ENCODE measurements at places on chromosomes 5 and 9.

- no peak for DNase-seq
These were observed 44.4 kb downstream of the PCA3 start for GRCh38 chr9:76808636-76809035.

- no peak for DNase-seq
These were observed 382.2 kb upstream of the TLE4 start for GRCh38 chr9:79189511-79189924.

GRCh38 chr5:127969651-127970050 lies 113.9 kb upstream of the SLC12A2 start:
- no peak for DNase-seq

DNA sequence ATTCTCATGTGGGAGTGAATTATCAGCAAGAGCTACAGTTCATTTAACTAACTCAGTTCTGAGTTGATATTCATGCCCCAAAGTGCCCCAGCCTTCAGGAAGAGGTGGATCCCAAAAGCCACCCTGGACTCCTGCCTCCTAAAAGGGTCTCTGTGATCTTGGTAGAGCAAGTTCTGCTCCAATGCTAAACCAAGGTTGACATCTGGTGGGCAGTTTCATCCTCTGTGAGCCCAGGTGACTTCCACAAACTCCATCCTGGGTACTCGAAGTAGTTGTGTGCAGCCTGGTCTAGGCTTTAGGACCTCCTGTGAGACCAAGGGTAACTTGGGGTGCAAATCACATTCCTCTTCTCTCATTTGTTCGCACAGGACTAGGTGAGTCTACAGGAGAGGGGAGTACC lies 816.8 kb downstream of the MTRR start:
- no peak for DNase-seq

GRCh38 chr5:167713896-167714295 lies 577.5 kb upstream of the WWC1 start:
- no peak for DNase-seq

DNA sequence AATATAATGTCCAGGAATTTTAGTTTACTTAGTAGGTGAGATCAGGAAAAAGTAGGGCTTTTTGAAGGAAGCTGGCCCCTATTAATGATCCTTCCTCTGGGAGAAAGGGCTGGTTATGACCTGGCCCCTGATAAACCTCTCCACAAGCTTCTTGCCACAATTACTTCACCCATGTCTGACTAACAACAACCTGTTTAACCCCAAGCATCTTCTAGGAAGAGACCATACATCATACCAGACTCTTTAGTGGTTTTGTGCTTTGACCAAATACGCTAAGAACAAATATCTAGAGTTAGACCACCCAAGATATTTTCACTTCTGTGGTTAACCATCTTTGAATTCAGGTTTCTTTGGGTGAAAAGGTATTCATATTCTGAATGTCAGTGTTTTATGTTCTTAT lies 174.0 kb upstream of the SLC27A6 start:
- no peak for DNase-seq

DNA sequence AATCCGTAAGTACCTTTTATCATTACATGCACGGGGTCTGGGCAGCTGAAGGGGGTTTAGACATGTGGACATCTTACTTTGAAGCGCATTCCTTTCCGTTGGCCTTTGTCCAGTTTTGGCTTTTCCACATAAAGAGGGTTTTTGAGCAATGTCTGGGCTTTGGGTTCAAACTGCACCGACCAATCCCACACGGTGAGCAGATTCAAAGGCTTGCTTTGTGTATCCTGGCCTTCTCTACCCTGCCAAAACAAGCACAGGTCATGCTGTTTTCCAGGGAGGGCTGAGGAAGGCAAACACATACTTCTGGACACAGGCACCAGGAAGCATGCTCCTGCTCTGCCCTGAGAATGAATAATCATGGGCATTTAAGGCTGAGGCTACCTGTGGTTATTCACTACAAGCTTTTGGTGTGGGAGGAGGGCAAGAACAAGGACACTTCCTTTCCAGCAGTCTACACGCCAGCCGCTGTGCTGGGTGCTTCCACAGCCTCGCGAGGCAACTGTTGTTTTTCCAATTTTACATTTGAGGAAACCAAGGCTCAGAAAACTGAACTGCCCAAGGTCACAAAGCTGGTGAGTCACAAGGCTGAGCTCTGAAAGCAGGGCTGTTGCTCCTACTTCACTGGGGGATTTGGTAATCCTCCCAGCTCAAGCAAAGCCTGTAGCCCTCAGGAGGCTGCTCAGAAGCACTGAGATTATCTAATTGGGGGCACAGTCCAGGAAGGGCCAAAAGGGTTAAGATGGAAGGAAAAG lies 59.8 kb upstream of the GOLPH3 start:
- DNase-seq, result no peak

GRCh38 chr5:162529886-162530285 lies 462.3 kb downstream of the GABRG2 start:
- no peak for DNase-seq

- DNase-seq, result no peak
These were observed 58.0 kb downstream of the PTPN3 start for GRCh38 chr9:109440117-109440515.

GRCh38 chr9:33307067-33307466 lies 16.8 kb downstream of the NFX1 start:
- no peak for DNase-seq

DNA sequence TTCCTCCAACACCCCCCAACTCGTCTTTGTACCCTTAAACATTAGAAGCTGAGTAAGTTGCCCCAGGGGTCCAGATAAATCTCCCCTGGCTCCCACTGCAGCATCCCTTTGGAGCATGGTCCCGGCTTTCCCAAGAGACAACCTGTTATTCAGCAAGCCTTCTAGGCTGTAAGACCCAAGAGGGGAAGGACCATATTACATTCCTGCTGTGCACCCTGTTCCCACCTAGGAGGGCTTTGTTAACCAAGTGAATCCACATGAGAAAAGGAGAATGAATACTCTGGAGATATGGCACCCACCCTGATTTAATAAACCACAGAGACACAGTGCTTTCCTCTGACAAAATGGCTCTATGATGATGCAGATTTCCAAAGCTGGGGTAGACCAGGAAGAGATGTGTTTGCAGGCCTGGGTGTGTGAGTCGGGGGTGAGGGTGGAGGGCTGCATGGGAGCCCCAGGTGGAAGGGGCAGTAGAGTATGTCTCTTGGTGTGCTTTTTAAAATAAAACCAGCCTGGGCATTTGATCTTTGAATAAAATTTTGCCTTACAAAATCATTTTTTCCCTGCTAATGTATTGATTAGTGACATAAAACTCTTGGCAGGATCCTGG lies 325.2 kb downstream of the DRD1 start:
- DNase-seq, result no peak

- DNase-seq, result no peak
These were observed 401.8 kb downstream of the ARHGEF28 start for GRCh38 chr5:74027732-74028338.

- no peak for DNase-seq
These were observed 23.2 kb upstream of the DAB2 start for GRCh38 chr5:39447968-39448367.

GRCh38 chr5:122327110-122327509 lies 15.1 kb downstream of the SNCAIP start:
- no peak for DNase-seq

- DNase-seq, result no peak
These were observed 323.0 kb downstream of the ANXA1 start for GRCh38 chr9:73474625-73475024.

DNA sequence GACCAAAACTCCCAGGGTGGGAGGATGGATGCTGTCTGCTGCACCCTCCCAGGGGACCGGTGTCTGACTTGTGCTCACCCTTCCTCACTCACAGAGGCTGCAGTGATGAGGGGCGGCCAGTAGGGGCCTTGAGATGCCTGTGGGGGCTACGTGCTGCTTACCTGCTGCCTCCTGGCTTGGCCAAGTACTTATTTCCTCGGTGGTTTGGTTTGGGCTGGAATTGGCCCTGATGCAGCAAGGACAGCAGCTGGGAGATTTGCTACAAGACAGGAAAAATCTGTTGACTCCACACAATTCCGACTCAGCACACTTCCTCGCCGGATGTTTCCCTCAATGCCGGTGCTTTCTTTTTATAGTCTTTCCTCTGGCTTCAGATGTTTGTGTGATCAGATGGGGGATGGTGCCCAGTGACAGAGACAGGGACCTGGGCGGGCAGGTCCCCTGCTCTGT lies 6.6 kb downstream of the PCDH12 start:
- DNase-seq, result no peak

- no peak for DNase-seq
These were observed 33.7 kb downstream of the SSBP2 start for GRCh38 chr5:81717226-81717625.

DNA sequence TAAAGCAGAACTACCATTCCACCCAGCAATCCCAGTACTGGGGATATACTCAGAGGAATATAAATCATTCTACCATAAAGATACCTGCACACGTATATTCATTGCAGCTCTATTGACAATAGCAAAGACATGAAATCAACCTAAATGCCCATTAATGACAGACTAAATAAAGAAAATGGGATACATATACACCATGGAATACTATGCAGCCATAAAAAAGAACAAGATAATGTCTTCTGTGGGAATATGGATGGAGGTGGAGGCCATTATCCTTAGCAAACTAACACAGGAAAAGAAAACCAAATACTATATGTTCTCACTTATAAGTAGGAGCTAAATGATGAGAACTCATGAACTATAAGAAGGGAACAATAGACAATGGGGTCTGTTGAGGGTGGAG lies 12.5 kb downstream of the HAPLN1 start:
- no peak for DNase-seq

DNA sequence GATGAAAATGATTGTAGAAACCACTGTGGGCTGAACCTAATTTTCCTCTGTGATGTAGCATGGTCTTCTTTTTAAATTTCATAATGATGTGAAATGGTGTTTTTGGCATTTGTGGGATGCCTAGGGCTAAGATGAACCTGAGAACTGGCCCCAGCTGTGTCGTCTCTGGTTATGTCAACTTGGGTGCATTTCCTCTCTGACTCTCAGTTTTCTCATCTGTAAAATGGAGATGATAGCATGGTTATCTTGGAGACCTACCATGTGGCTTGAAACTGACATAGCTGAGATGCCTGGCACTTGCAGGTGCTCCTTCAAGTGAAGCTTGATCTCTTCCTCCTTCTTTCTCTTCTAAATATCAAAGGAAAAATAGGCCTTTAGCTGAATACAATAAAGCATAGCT lies 77.8 kb downstream of the BOD1 start:
- DNase-seq, result no peak

DNA sequence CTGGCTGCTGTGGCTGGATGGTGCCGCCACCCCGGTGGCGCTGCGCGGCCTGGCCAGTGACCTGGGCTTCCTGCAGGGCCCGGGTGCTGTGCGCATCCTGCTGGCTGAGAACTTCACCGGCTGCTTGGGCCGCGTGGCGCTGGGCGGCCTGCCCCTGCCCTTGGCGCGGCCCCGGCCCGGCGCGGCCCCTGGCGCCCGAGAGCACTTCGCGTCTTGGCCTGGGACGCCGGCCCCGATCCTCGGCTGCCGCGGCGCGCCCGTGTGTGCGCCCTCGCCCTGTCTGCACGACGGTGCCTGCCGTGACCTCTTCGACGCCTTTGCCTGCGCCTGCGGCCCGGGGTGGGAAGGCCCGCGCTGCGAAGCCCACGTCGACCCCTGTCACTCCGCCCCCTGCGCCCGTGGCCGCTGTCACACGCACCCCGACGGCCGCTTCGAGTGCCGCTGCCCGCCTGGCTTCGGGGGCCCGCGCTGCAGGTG lies 17.5 kb downstream of the CRB2 start:
- DNase-seq, result no peak

GRCh38 chr5:94660506-94660905 lies 42.0 kb downstream of the SLF1 start:
- DNase-seq, result no peak

GRCh38 chr9:127307802-127308201 lies 43.2 kb downstream of the GARNL3 start:
- DNase-seq, result no peak
